ENCODE measurements at places on chromosomes 5 and 9.

DNA sequence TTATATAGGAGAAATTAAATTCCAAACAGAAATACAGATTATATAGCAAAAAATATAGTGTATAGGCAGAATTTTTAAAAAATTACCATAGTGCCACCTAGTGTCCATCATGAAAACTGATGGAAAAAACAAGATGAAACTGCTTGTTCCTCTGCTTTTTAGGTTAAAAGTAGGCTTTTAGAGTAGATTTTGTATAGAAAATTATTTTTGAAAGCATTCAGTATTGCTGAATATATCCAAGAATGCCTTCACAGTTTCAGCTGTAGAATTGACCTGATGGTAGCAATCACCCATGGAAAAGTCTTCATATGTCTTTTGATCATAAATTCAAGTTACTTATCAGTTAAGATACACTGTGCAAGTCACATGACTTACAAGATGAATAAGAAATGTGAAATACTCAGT lies 19.7 kb downstream of the RIOK2 start:
- DNase-seq, result no peak

- DNase-seq, result no peak
Observed at GRCh38 chr5:176740131-176740701, 70.1 kb upstream of the UNC5A start.

GRCh38 chr9:70135176-70135575 lies 91.5 kb downstream of the MAMDC2 start:
- DNase-seq, result no peak

GRCh38 chr9:137791947-137792346 lies 85.6 kb upstream of the CACNA1B start:
- DNase-seq, result no peak

DNA sequence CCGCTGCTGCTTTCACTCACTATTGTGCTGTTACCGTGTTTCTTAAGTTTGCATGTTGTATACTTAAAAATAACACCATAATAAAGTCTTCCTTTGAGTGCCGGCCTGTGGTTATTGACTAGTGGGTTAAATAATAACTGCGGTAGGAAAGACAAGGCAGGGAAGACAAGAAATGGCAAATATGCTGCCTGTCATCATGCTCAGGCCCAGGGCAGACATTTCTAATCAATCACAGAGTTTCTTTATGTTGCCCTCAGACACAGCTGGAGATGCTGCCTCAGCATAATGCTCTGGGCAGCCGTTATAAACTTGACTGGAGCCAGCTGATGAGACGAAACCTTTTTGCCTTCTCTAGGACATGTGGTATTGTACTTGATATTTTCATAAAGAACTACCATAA lies 215.0 kb downstream of the GAPVD1 start:
- DNase-seq, result no peak

DNA sequence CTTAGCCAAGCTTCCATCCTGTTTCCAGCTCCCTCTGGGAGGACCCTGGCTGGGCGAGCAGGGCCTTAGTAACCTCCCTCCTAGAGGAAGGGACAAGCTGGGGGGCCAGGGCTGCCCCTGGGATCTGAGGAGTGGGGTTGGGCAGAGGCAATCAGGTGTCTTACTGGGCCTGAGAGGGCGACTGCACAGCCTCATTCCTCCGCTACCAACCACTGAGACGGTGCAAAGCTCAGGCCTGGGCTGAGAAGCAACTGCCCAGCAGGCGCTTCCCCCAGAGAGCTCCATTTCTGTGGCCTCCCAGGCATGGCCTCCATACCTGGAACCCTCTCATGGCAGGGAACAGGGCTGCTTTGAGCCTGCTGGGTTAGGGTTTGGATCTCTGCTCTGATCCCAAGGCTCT lies 18.8 kb upstream of the GFPT2 start:
- DNase-seq, result no peak

GRCh38 chr9:132366481-132366880 lies 11.7 kb upstream of the SETX start:
- DNase-seq, result no peak

DNA sequence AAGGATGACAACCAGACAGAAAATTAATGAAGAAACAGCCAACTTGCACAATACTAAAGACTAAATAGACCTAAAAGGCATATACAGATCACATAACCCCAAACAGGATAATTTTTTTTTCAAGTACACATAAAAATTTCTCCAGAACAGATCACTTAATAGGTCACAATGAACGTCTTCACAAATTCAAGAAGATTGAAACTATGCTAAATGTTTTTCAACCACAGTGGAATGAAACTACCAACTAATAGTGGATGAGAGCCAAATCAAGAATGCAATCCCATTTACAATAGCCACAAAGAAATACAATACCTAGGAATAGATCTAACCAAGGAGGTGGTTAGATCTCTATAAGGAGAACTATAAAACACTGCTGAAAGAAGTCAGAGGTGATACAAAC lies 145.8 kb downstream of the TMEM232 start:
- no peak for DNase-seq

DNA sequence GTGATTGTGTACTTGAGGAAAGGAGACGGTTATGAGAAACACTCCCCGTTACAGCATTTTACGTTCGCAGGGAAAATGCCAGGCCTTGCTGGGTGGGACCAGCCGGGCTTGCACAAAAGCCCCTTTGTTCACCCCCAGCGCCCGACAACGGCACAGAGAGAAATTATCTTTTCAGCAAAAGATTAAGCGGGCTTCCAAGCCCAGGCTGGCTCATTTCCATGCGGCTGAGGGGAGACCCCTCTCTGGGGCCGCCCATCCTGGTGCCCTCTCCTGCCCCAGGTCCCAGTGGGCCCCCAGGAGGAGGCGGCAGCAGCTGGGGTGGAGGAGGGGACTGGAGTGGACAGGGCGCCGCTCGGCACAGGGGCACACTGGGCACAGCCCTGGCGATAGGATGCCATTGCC lies 50.8 kb upstream of the NOTCH1 start:
- DNase-seq, result no peak

GRCh38 chr9:107730666-107731065 lies 241.1 kb upstream of the KLF4 start:
- DNase-seq, result no peak

- DNase-seq, result no peak
Observed at GRCh38 chr9:134288746-134289145, 37.5 kb upstream of the RXRA start.

DNA sequence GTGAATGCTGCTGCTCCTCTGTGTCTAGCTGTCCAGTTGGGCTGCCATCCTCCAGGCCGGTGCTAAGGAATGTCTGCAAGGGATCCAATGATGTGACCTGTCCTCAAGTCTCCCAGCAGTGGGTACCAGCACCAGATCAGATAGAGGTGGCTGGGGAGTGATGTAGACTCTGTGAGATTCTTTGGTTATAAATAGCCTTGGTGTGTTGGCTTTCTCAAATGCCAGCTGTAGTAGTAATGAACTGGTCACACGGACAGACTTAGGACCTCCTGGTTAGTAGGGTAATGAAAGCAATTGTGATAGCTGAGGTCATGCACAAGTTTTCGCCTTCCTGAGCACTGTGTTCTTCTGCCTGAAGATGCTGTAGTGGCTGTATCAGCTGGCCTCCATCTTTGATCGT lies 29.9 kb upstream of the RANBP6 start:
- no peak for DNase-seq

- DNase-seq, result peak; percentile 54
Observed at GRCh38 chr5:137735555-137736284, at the start of gene KLHL3. Gene KLHL3 (minus strand): TSS chr5:137736089. CDS start chr5:137735646, 443 bp downstream.

DNA sequence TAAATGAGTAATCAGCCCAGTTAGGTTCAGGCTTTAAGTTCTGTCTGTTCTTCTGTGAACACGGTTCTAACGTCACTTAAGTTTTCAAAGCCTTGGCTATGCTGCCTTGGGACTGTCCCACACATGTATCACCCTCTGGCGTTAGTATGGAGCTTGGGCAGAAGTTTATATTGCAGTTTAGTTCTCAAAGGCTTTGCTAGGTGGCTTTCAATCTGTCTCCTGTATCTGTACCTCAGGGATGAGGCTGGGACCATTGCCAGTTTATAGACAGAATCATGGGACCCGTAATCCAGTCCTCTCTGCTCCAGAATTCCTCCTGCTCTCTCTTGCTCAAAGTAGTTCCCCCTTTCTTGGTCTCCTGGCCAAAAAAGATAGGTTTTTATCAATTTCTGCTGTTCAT lies 12.1 kb downstream of the C9orf40 start:
- no peak for DNase-seq

GRCh38 chr5:143306040-143306439 lies 97.4 kb downstream of the NR3C1 start:
- no peak for DNase-seq

GRCh38 chr9:84140535-84141101 lies 160.0 kb downstream of the RMI1 start:
- DNase-seq, result peak; percentile 21

DNA sequence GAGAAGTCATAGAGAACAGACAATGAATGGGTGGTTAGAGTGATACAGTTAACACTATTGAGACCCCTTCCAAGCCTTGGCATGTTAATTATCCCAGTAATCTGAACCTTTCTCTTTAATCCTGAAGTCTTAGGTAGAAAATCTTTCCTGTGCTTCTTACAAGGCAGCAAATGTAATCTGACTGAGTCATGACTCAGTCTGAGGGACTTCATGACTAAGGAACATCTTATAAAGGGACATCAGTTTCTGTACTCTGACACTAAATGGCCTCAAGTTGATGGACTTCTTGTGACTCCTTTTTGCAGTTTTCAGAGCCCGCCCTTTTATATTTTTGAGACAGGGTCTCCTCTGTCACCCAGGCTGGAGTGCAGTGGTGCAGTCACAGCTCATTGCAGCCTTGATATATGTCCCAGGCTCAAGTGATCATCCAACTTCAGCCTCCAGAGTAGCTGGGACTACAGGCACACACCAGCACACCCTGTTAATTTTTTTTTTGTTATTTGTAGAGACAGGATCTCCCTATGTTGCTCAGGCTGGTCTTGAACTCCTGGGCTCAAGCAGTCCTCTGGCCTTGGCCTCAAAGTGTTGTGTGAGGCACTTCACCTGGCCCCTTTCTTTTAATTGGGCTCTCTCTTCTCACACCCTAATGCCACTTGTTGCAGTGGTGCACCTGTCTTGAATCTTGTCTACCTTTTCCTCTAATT lies 9.5 kb downstream of the EXOSC3 start:
- no peak for DNase-seq

- DNase-seq, result no peak
Observed at GRCh38 chr9:88954066-88954465, 37.2 kb upstream of the S1PR3 start.

GRCh38 chr5:58998544-58998943 lies 415.7 kb downstream of the RAB3C start:
- no peak for DNase-seq

DNA sequence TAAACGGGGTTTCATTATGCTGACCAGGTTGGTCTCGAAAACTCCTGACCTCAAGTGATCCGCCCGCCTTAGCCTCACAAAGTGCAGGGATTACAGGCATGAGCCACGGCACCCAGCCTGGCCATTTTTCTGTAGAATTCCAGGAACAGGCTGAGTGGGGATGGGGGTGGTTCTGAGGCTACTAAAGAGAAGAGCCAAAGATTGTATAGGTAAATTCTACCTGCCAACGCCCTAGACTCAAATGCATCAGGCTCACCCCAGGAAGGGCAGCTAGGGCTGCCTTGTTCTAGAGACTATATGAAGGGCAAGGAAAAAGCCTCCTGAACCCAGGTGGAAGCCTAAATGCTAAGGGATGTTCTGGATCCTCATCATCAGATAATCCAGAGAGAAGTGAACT lies 1.6 kb upstream of the C5orf52 start:
- DNase-seq, result no peak

- DNase-seq, result no peak
Observed at GRCh38 chr9:92617195-92617813, 52.6 kb downstream of the IPPK start.

DNA sequence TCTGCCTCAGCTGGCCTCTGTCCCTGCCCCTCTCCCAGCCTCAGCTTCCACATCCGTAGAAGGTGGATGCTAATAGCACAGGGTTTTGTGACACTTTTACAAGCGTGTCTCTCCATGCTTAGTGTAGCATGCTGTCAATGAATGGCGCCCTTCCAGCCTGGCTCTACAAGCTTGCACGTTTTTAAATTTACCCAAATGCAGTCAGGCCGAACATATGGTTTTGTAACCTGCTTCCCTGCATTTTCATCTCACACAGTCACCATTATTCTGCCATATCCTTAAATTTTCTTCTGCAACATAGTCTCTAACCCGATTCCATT lies 28.8 kb downstream of the FAM163B start:
- no peak for DNase-seq

DNA sequence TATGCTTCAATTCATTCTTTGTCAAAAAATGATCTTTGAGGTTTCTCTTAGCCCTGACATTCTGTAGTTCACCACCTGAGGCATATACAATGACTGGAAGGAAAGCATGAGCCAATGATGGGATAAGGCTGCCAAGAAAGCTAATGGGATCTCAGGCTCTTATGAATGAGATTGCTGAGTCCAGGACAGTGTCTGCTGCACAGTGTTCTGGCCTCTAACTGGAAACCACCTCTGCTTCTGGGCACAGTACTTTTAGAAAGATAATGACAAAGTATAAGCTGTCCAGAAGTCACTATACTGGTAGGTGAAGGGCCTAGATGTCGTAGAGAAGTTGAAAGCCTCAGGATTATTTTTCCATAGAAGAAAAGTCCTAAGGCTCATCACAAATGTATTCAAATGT lies 69.1 kb upstream of the PAPPA start:
- DNase-seq, result no peak

DNA sequence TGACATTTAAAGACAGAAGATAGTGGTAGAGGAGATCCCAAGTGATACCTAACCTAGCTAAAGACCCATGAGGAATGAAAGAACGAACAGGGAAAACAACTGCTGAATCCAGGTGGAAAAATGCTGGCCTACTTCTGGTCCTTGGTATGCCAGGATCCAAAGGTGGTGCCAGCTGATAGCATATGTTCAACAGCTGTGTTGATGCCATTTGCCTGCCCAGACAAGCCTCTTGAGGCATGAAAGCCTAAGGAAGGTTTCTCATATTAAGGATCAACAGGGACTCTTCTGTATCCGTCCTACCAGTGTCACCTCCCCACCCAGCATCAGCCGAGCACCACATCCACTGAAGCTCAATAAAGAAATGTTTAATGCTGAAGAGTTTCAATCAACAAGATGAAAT lies 225.7 kb upstream of the DMRT1 start:
- DNase-seq, result no peak

GRCh38 chr9:123027517-123027916 lies 6.0 kb upstream of the GPR21 start:
- no peak for DNase-seq

- no peak for DNase-seq
Observed at GRCh38 chr5:109027983-109028607, 280.4 kb downstream of the FER start.

DNA sequence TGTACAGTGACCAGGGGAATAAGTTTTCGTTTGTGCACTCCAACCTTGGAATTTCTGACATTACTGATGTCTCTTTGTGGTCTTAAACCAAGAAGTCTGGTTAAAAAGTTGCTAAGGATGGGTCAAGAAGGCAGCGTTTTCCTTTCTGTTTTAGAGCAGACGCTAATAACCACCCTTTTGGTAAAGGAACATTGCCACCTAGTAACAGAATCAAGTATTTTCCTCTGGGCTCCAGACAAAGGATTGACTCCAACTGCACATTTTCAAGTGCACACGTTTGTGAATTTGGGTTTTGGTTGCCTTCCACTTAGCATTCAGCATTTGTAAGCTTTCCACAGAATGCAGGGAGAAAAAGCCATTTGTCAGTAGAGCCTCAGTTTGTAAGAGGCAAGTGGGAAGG lies 22.2 kb upstream of the CEP78 start:
- DNase-seq, result no peak

- DNase-seq, result peak; percentile 32
Observed at GRCh38 chr9:15837079-15837679, 284.3 kb downstream of the CCDC171 start.
